ENCODE measurements at places on chromosomes 5 and 9.

- no peak for DNase-seq
Measured at GRCh38 chr5:84257061-84257460, 127.6 kb downstream of the EDIL3 start.

GRCh38 chr5:62306323-62306895 lies 403 bp downstream of the KIF2A start:
- DNase-seq, result no peak

- no peak for DNase-seq
Measured at GRCh38 chr9:21670374-21670773, 132.1 kb upstream of the MTAP start.

DNA sequence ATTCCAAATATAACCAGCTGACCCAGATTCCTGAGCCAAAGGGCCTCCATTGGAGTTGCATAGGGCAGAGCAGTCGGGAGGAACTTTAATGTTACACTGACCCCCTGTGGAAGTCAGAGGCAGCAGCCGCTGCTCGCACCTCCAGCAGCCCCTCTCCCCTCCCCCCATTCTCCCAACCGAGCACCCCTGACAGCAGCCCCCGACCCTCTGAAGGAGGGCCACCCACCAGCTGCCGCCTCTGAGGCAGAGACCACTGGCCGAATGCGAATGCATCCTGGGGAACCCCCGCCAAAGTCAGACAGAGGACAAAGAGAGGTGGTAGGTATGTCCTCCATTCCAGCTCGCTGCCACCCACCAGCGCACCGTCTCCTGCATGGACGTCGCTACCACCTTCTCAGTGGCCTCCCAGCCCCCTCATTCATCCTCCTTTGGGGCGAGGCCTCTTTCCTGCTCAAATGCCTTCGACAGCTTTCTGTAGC lies 231.0 kb downstream of the CDK5RAP2 start:
- peak; percentile 75 for DNase-seq

GRCh38 chr5:132635873-132636272 lies 22.1 kb upstream of the IL13 start:
- no peak for DNase-seq

DNA sequence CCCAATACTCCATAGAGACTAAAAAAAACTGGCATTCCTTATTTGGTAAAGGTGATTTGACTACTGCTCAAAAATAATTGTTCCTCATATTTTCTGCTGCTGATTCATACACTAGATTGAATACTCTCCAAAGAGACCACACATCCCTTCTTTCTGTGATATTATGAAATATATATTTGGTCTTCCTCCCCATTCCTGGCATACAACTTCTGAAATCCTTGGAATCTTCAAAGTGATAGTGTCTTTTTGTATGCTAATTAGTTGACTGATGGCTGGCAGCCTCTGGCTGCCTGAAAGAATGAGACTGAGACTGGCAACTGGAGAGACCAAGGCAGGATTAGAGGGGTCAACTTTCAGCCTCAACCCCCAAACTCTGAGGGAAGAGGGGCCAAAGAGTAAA lies 348.0 kb upstream of the RFX3 start:
- peak; percentile 17 for DNase-seq

DNA sequence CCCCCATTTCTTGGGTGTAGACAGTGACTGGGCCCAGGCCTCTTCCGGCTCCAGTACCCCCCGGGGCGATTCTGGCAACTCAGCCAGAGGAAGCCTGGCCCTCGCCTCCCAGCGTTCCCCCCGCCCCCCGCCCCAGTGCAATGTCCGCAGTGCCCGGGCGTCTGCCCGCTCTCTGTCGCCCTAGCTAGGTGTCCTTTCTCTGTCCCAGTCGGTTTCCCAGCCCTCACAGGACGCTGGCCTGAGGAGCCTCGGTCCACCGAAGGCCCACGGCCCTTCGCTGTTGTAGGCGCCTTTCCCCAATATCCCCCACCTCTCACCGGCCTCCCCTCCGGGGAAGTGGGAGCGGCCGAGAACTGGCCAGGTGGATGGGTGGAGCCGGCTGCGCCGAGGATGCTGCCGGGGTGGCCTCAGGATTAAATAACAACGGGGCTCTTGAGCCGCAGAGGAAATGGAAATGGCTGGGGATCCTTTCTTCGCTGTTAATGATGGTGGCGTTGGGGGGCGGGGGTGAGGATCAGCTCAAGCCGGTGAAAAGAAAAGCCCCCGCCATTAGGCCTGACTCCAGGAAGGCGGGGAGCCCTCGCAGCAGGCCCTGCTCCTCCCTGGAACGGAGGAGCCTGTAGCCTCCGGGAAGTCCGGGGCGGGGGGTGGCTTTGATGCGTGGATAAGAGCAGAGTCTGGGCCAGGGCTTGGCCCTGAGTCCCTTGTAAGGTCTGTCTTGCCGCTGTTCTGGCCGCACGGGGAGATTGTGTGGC lies 1.1 kb upstream of the SPRY4 start:
- DNase-seq, result peak; percentile 91
